ENCODE measurements at places on chromosomes 4 and X.

DNA sequence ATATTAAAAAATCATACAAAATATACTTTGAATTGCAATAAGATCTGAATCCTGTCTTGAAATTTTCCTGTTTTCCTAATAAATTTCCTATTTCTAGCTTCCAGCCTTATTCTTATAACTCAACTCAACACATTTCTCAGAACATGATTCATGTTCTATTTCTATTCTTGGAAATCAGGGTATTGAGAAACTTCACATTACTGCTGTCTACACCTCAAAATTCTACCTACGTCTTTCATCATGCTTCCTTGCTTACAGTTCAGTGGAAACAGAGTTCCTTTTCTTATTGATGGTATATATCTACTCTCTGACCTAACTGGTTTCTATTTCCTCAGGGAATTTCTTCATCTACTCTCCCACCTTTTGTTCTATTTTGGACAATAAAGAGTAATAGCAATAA is 2139.0 kb downstream of the ARAP2 start:
- no peak overlapping the region for H3K4me3 ChIP-seq
- DNase-seq = no peak
- H3K4me1 ChIP-seq = no peaks in the 10 kb centered on the region
- no peaks in the 10 kb centered on the region for H3K36me3 ChIP-seq
- H3K27me3 ChIP-seq = no peaks in the 10 kb centered on the region

GRCh38 chrX:134377537-134377936 is 82.4 kb upstream of the HPRT1 start:
- DNase-seq = peak; percentile 22
- no peaks in the 10 kb centered on the region for H3K27me3 ChIP-seq
- no peak overlapping the region for H3K27ac ChIP-seq
- H3K36me3 ChIP-seq = no peaks in the 10 kb centered on the region

DNA sequence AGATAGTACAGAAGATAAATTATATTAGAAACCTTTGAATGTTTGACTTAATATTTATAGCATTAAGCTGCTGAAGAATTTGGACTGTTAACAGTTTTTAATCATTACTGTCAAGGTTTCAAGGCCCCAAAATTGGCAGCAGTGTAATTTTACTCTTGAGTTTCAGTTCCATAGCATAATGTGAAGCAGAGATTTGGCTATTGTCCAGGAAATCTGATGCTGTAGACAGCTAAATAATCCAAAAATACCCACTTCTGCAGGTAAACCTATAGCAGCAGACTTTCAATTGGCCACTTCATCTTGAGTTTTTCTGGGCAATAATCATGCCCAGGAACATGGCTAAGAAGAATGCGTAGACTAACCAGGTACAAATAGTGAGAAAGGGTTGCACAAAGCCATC is 85.0 kb downstream of the RCHY1 start:
- H3K27ac ChIP-seq = no peak overlapping the region
- H3K27me3 ChIP-seq = no peaks in the 10 kb centered on the region
- no peak overlapping the region for H3K4me3 ChIP-seq
- no peaks in the 10 kb centered on the region for H3K36me3 ChIP-seq
- no peaks in the 10 kb centered on the region for H3K4me1 ChIP-seq

- no peaks in the 10 kb centered on the region for H3K4me1 ChIP-seq
- peak; percentile 68 for DNase-seq
- no peaks in the 10 kb centered on the region for H3K36me3 ChIP-seq
- no peak overlapping the region for H3K27ac ChIP-seq
Observed at GRCh38 chr4:1356181-1356998, 9.4 kb downstream of the UVSSA start.

- H3K27me3 ChIP-seq = no peaks in the 10 kb centered on the region
- H3K4me1 ChIP-seq = no peaks in the 10 kb centered on the region
- DNase-seq = no peak
- H3K4me3 ChIP-seq = no peak overlapping the region
- H3K27ac ChIP-seq = no peak overlapping the region
Observed at GRCh38 chrX:32778965-32779364, 432.4 kb downstream of the DMD start.

DNA sequence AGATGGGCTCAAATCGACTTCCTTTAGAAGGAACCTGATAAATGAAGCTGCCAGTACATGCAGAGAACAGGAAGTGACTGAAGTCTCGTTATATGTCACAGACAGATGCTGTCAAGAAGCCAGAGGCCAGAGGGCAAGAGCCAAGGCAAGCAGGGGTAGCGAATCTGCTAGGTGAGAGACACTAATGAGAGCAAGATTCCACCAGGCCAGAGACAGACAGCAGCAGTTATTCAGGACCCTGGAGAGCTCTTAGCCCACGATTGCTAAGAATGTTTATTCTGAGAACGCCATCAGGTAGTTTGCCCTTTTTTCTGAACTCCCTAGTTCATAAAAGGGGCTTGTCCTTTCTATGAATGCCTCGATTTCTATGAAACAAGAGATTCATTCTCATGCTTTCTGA is 73.7 kb downstream of the BEND2 start:
- no peak overlapping the region for H3K27ac ChIP-seq
- no peak overlapping the region for H3K4me3 ChIP-seq
- H3K36me3 ChIP-seq = no peaks in the 10 kb centered on the region
- H3K27me3 ChIP-seq = no peaks in the 10 kb centered on the region
- H3K4me1 ChIP-seq = no peaks in the 10 kb centered on the region
- DNase-seq = no peak

DNA sequence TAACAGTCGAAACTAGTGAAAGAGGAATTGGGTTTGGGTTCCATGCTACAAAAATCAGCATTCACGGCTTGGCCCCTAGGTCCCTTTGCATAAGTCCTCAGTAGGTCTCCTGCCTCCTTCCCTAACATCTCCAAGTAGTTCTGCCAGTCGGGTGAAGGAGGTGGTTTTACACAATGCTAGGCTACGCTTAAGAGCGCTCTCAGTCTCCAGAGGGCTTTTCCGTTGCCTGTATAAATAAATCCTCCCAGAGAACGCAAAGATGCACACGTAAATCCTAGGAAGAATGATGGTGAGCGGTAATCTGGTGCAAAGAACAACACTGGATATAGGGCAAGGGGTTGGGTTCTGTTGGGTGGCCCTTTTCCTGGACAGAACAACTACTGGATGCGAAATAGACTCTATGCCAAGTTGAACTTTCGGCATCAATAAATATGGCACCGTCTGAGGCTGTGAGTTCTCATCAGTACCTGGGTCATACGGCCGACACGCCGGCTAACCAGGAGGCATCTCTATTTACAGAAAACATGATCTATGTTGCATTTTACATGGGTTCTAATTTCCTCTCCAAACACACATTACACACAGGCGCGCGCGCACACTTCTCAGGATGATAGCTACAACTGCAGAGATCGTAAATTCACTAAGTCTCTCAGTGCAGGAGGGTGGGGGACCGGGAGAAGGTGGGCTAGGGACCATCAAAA is 1.3 kb downstream of the CAMK2D start:
- no peaks in the 10 kb centered on the region for H3K36me3 ChIP-seq
- peak; percentile 74 for DNase-seq
- no peaks in the 10 kb centered on the region for H3K27me3 ChIP-seq
- H3K27ac ChIP-seq = peak overlapping the region; percentile 98

DNA sequence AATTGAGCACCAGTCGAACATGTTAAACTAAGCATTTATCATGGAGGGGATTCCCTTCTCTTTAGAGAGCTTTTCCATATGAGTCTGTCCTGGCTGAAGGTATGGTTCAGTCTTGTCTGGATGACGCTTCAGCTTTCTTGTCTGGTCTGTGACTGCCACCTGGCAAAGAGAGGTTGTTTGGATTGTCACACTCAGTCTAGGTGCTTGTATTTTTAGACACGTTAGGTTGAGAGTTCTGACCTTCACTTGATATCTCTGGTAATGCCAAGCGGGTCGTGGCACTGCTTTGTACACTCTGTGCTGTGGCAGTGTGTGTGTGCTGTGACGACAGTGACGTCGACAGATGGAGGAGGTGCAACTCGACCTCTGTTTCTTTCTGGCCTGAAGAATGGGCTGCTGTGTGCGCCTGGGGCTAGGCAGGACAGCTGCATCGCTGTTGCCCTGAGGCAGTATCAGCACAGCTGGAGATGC is 12.6 kb downstream of the NOCT start:
- H3K4me1 ChIP-seq = no peaks in the 10 kb centered on the region
- DNase-seq = no peak
- H3K36me3 ChIP-seq = no peaks in the 10 kb centered on the region
- no peak overlapping the region for H3K27ac ChIP-seq
- no peaks in the 10 kb centered on the region for H3K27me3 ChIP-seq

GRCh38 chr4:137558951-137559350 is 26.7 kb upstream of the PCDH18 start:
- peak overlapping the region; percentile 19 for H3K27ac ChIP-seq
- no peaks in the 10 kb centered on the region for H3K4me1 ChIP-seq
- no peaks in the 10 kb centered on the region for H3K36me3 ChIP-seq
- DNase-seq = no peak

- H3K27ac ChIP-seq = no peak overlapping the region
- H3K27me3 ChIP-seq = no peaks in the 10 kb centered on the region
- H3K36me3 ChIP-seq = no peaks in the 10 kb centered on the region
- no peak overlapping the region for H3K4me3 ChIP-seq
- no peaks in the 10 kb centered on the region for H3K4me1 ChIP-seq
Observed at GRCh38 chrX:68146054-68146453, 287.2 kb downstream of the OPHN1 start.

- no peaks in the 10 kb centered on the region for H3K27me3 ChIP-seq
- H3K4me3 ChIP-seq = no peak overlapping the region
- no peak for DNase-seq
- no peak overlapping the region for H3K27ac ChIP-seq
- no peaks in the 10 kb centered on the region for H3K4me1 ChIP-seq
- no peaks in the 10 kb centered on the region for H3K36me3 ChIP-seq
Observed at GRCh38 chr4:13559413-13559812, 15.1 kb upstream of the NKX3-2 start.

Data from Peyer's patch (tissue), 4 donors.